Hepatic stellate cell (primary cell): ENCODE measurements at places on chromosomes 1 and 21.

DNA sequence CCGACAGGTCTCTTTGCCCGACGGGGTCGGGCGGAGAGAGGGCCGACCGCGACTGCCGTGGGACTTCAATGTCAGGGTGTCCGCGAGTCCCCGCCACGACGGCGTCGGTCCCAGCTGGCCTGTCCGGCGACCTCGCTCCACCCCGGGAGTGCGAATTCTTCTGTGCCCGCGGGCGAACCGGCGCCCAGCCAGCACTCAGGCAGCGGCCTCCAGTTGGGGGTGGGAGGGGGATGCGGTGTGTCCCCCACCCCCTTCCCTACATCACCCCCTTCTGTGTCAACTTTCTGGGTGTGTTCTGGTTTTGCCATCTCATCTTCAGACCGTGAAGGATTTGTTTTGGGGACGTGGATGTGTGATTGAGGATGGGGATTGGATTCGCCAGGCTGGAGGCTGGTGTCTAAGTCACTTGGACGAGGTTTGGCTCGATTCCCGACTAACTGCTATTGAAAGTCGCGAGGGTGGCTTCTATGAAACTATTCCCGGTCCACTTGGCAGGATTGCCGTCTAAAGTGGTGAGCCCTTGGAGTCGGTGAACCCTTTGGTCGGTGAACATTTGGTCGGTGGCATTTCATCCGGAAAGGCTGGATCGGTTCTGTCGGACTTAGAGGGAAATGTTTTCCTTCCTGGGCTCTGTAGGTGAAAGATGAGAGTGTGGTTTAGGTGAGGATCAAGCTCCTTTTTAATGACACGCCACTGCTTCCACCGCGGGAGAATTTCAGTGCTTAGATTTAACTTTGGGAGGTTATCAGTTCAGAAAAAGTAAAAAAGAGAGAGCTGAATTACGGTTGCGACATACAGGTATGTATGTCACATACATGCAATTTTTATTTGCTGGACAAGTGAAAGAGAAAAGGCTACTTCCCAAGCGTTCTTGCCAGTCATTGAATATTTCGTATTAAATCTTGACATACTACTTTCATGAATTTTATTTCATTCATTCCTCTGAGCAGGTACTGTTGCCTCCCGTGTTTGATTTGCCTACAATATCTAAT is 771 bp downstream of the ABCD3 start:
- peak; percentile 21 for DNase-seq

DNA sequence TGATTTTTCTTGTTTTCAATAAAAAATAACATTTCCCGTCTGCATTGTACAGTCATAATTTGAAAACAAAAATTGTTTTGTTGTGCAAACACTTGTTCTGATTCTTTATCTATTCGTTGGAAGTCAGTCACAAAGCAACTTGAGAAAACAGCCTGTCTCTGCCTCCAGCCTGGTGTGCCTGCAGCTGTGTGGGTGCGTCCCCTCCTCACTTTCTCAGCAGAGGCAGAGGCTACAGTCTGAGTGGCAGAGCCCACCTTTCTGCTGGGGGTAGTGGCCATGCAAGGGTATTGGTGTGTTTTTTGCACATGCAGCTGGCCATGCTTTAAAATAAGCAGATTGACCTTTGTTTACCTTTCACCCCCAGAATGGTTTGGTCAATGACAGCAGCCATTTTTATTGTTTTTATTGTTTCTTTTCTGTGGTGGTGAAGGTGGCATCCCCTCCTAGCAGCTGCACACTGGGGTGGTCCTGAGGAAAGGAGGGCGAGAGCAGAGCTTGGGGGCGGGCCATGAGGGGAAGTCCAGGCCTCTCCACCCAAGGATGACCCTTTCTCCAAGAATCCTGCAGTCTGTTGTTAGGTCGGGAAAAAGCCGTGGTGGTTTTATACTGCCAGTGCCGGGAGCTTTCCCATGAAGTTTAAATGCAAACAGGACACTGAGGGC is 159.6 kb downstream of the PCBP3 start:
- DNase-seq: no peak

- no peak for DNase-seq
Measured at GRCh38 chr1:1954831-1955441, 35.9 kb upstream of the TMEM52 start.

- no peak for DNase-seq
Measured at GRCh38 chr1:15106608-15107007, 46.9 kb upstream of the TMEM51 start.

DNA sequence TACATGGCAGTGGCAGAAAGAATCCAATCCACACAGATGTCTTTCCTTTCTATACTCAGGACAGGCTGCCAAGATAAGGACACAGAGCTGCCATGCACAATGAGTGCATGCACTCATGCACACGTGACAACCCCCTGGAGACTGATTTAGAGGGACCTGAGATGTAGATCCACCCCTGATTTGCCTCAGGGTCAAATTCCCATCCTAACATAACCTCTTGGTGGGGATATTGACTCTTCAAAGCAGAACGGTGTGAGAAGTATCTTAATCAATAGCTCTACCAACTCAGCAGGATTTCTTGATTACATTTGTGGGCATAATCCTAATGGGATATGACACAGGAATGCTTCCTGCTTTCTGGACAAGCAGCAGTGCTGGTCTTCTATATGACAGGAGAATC is 125.2 kb upstream of the DSCAM start:
- DNase-seq: no peak

GRCh38 chr1:63350320-63350719 is 17.1 kb upstream of the ALG6 start:
- no peak for DNase-seq

DNA sequence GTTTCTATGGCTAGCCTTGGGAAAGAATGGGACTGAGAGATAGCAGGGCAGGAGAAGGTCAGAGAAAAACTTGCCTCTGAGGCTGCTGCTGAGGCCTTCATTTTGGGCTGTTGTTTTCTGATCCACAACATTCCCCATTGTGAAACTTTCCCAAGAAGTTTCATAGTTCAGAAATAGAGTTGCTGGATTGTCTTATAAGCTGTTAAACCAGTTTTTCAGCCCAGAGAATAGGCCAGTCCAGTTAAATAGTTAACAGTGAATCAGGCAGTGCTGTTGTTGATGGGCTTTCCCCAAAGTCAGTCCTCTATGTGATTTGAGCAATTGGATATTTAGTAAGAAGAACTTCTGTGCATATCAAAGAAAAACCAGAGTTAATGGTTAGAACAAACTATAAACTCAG is 77.0 kb downstream of the C21orf91 start:
- no peak for DNase-seq

GRCh38 chr1:59598120-59598440 is 216.7 kb upstream of the HOOK1 start:
- no peak for DNase-seq
